ENCODE measurements at places on chromosomes 1 and 21.
A peak's percentile ranks its signal among the peaks of the same experiment; 100 is the strongest.

- no peak for DNase-seq
These were observed 66.3 kb downstream of the RABGAP1L start for GRCh38 chr1:174225499-174226204.

GRCh38 chr1:38213646-38214434 is 167.2 kb upstream of the POU3F1 start:
- DNase-seq = no peak

DNA sequence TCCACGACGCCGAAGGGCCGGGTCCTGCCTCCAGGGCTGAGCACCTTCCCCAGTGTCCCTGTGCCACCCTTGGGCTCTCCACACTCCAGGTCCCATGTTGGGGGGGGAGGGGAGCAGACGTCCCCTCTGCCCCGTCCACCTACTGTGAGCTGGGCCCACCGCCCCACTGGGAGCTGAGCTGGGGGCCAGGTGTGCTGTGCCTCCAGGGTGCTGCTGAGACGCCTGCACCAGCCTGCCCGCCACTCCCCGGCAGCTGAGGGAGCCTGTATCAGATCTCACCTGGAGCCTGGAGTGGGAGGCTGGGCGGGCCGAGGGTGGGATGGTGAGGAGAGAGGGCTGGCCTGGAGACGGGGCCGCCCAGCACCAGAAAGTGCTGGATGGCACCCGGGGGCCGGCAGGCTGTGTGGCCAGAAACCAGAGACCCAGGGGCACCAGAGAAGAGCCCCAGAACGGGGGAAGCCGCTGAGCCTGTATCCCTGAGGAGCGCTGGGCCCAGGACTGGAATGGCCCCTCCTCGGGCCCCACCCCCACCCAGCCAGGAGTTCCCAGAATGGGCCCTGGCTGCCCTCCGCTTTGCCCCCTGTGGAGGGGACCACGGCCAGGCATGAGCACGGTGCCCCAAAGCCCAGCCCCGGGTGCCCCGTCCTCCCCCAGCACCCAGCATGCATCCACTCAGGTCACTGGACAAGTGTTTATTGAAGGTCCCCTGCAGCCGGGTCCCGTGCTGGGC is 3.4 kb downstream of the TNFRSF18 start:
- DNase-seq = no peak

DNA sequence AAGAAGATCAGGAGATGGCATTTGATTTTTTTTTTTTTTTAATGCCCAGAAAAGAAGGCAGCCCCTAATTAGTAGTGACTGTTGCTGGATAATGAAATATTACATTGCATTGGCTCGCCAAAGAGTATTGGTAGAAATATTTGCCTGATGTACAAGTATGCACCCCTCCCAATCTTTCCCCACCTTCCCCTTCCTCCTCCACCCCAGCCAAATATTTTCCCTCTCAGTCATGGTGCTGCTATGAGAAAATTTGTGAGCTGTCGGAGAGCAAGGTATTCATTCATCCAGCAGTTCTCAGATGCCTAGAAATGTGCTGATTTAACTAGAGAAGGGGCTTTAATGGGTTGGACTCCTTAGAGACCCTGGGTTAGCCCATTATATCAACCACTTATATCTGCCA is 50.5 kb upstream of the IKBKE start:
- peak; percentile 75 for DNase-seq

DNA sequence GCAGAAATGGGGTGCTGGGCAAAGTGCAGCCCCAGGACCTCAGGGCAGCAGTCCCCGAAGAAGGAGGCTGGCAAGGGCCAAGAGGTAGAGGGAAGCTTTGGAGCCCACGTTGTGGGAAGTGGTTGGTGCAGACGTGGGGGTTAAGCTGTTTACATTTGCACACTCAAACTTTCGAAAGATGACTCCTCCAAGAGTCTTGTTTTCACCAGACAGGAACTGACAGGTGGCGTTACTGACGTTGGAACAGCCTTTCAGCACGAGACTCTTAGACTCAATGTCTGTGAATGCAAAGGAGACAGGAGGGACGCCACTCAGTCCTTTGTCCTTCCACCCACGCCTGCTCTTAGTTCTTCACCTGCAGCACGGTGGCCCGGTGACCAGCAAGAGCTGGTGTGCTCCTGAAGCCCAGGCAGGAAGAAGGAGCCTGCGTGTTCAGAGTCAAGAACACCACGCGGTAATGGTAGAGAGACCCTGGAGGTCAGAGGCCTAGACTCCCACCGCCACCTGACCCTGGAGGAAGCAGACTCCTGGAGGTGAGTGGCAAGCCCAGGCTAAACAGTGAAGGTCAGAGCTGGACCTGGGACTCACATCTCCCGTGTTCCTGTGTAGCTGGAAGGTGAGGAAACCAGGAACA is 15.9 kb downstream of the LYPD8 start:
- no peak for DNase-seq

GRCh38 chr1:151984313-151984956 is 9.2 kb downstream of the S100A10 start:
- peak; percentile 66 for DNase-seq

- peak; percentile 81 for DNase-seq
These were observed 7.0 kb downstream of the AKT3 start for GRCh38 chr1:243842978-243843511.
